Mammary epithelial cell (primary cell): ENCODE measurements at places on chromosomes 11 and 22. TPM values are rescaled to one million over a fixed set of nuclear protein-coding genes. Genes with fewer than 3 reads are reported as not detected.
A peak's percentile ranks its signal among the peaks of the same experiment; 100 is the strongest.

Gene MYEOV
- 0.67 TPM for total RNA-seq

Gene CCDC134
- 10.5 TPM for total RNA-seq

Gene JHY
- 7.7 TPM for total RNA-seq

- DNase-seq: no peak
These were observed 127.8 kb downstream of the CHST1 start for GRCh38 chr11:45537614-45538013.

Gene ZDHHC13
- 23.2 TPM for total RNA-seq

Gene PRRG4
- 15.2 TPM for total RNA-seq

DNA sequence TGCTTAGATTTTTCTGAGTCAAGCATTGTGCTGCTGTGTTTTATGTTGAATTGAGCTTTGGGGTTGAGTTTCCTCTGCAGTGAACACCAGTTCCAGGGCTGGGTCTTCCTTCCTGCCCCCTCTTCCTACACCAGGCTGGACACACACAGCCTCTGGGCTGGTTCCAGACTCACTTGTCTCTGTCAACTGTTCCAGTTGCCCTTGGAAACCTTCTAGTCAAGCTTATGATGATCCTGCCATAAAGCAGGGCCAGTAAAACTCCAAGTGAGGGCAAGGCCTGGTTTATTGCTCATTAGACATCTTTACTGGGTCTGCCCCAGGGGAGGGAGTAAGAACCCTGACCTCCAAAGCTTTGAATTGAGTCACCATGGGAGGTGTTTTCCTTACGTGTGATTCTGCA is 61.1 kb downstream of the KIAA1671 start:
- DNase-seq: peak; percentile 52

DNA sequence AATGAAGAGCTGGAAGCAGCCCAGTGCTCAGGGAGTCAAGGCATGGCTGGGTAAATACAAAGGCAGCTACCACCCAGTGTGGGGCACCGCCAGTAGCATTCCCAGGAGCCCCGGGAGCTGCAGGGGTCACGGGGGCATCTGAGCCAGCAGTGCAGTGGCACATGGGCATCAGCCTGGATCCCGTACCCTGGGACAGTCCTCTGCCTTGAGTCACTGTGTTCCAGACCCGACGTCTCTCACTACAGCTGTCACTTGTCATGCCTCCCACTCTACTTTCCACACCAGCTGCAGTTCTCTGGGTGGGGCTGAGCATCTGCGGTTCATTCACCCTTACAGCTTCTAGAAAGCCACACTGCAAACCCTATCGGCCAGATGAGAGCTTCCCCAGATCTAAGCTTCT is 29.6 kb downstream of the DHCR7 start:
- no peak for DNase-seq

DNA sequence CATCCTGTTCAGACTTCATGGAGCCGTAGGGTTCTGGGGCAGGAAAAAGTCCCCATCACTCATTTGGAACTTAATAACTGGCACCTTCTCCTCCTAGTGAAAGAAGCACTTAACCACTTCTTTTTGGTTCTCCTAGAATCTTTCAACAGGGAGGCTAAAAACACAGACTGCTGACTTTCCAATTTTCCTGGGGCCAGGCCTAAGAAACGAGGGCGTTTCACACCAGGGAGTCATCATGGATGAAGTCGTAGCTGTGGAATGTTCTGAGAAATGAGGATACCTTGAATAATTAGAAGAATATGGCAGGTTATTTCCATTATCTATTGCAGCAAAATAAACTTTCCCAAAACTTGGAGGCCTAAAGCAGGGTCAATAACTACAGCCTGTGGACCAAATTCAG is 26.0 kb upstream of the API5 start:
- no peak for DNase-seq

Gene ANO3
- not detected for total RNA-seq

Gene PARVB
- 16.1 and 16.2 TPM in 2 replicates for total RNA-seq

GRCh38 chr11:76005756-76006155 is 190.7 kb downstream of the UVRAG start:
- DNase-seq: no peak

DNA sequence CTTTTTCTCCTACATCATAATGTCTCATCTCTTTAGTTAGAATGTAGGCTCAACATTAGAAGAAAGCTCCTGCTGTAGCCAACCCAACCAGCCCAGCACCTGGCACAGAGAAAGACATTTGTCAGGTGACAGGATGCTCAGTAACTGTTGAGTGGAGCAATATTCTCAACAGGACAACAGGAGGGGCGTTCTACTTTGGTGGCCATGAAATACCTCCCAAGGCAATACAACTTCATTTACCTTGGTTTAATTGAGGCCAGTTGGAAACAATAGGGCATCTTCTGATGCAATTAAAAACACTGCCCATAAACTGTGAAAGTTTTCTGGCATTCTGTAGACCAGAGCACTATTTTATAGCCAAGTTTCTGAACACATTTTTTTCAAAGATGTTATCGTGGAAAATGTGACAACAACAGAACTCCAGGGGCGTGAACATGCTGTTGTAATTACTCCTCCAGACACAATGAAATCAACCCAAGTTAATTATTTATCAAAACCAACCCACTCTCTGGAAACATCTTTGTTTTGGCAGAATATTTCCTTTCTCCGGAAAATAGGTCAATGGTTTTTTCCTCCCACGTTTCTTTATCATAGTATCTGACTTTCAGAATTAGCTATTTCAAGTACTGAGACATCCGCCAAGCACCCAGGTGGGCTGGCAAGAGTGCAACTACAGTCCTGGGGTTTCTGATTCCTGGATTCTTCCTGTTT is 538.1 kb downstream of the SOX6 start:
- no peak for DNase-seq
